ENCODE measurements at places on chromosomes 12 and 14. TPM values are rescaled to one million over a fixed set of nuclear protein-coding genes. Genes with fewer than 3 reads are reported as not detected.

Gene NCKAP5L
- total RNA-seq, result 9.3 TPM

Gene MSRB3
- 2.7 TPM for total RNA-seq

Gene DBX2
- not detected for total RNA-seq

Gene AICDA
- total RNA-seq, result not detected

Gene ETFBKMT
- 0.76 TPM for total RNA-seq

Gene PPTC7
- 20.8 TPM for total RNA-seq

Measured in esophagus squamous epithelium (tissue), 5 donors.